Gastrocnemius medialis (tissue), 4 donors: ENCODE measurements at places on chromosomes 2 and 18. TPM values are rescaled to one million over a fixed set of nuclear protein-coding genes. Genes with fewer than 3 reads are reported as not detected.

- DNase-seq, result no peak
Observed at GRCh38 chr2:190881084-190881597, 520 bp downstream of the GLS start.

GRCh38 chr2:42216694-42217093 lies 47.5 kb downstream of the EML4 start:
- no peak for DNase-seq

DNA sequence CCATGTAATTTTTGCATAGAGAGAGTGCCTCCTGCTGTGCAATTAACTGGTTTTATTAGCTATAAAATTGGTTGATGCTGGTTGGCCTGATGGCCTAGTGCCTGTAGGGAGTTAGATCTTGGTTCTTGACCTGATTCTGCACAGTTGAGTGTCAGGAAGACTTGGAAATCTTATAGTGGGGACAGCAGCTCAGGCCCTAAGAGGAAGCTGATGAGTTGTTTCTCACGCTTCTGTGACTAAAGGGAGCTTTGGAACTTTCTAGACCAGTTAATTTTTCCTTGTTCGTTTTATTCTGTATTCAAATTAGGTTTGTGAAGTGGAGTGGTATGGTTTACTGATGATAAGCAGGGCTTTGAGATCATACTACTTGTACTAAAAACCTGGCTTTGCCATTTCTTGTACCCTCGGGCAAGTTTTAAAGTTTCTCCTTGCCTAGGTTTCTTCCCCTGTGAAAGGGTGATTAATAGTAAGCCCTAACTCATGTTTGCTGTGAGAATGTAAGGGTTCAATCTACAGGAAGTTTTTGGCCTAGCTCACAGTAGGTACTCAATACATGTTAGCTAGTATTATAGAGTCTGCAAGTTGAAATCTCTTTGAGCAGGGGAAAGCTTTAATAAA lies 82.1 kb downstream of the MAP3K20 start:
- no peak for DNase-seq

GRCh38 chr2:75035444-75036353 lies 77.3 kb downstream of the POLE4 start:
- no peak for DNase-seq

Gene CD8B2
- total RNA-seq, result 0.07 TPM

Gene LAMA1
- 0.05 TPM for total RNA-seq
